Stimulated activated CD4-positive, alpha-beta T cell treated with anti-CD3 and anti-CD28 coated beads, Interleukin-1b, Interleukin-23, amount 100 ng/mL, for 24 hours (primary cell): ENCODE measurements at places on chromosomes 3 and 15.

DNA sequence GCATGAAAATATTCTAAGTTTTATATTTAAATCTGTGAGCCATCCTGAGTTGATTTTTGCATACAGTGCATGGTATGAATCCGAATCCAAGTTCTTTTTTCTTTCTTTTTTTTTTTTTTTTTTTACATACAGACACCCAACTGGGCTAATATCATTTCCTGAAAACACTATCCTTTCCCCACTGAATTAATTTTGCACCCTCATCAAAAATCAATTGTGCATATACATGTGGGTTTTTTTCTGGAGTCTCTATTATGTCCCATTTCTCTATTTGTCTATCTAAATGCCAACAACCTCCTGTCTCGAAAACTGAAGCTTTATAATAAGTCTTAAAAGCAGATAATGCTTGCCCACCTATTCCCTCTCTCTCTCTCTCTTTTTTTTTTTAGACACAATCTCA lies 5.9 kb upstream of the ABI3BP start:
- no peak for DNase-seq

GRCh38 chr3:115052906-115053305 lies 94.2 kb downstream of the ZBTB20 start:
- DNase-seq, result no peak

DNA sequence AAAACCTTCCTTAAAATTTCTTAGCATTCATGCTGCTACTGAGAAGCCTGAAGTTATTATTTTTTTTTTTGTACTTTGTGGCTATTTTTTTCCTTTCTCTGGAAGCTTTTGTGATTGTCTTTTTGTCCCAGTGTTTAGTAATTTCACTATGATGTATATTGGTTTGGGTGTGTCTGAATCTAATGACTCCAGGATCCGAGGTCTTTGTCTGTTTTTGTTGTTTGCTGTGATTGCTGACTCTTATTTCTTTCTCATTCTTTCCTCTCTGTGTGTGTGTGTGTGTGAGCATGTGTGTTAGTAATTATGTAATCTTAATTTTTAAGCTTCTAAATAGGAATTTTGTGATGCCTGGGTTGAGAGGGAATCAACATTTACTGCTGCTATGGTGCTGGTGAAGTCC lies 152.0 kb downstream of the RAP2B start:
- DNase-seq, result no peak

- no peak for DNase-seq
Measured at GRCh38 chr3:151592287-151592686, 131.4 kb upstream of the IGSF10 start.

DNA sequence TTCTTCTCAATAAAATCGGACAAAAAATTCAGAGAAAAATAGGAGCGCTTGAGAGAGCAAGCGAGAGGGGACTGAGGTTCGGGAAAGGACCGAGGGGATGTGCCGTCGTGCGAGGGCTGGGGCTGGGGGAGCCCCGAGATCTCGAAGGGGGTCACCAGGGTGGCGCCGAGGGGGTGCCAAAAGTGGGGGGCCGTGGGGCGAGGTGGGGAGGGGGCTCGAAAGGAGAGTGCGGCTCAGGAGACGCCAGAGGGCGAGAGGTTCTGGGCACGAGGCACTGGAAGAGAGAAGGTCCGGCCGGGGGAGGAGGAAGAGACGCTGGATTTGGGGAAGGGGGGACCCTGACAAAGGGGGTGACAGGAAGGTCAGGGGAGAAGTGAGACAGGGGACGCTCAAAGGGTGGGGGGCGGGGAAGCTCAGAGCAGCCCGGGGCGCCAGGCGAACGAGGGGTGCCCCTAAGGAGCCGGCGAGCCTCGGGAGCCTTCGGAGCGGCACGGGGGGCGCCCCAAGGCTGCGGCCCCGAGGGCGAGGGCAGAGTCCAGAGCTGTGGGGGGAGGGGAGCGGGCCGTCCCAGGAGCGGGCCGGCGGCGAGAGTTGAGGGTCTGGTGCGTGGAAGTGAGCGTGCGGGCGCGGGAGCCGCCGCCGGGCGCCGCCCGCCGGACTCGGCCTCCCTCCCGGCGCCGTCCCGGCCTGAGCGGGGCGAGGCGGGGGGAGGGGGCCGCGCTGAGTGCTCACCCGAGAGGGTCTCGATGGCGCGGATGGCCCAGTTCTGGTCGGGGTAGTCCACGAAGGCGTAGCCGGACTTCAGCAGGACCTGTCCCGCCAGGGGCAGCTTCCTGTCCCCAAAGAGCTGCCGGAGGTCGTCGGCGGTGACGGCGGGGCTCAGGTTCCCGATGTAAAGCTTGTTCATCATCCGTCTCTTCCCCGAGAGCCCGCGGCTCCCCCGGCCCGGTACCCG lies 514 bp downstream of the IGF2BP2 start:
- no peak for DNase-seq

GRCh38 chr3:126064627-126065258 lies 19.2 kb downstream of the SLC41A3 start:
- no peak for DNase-seq

GRCh38 chr3:58683466-58683865 lies 16.9 kb upstream of the FAM3D start:
- no peak for DNase-seq

DNA sequence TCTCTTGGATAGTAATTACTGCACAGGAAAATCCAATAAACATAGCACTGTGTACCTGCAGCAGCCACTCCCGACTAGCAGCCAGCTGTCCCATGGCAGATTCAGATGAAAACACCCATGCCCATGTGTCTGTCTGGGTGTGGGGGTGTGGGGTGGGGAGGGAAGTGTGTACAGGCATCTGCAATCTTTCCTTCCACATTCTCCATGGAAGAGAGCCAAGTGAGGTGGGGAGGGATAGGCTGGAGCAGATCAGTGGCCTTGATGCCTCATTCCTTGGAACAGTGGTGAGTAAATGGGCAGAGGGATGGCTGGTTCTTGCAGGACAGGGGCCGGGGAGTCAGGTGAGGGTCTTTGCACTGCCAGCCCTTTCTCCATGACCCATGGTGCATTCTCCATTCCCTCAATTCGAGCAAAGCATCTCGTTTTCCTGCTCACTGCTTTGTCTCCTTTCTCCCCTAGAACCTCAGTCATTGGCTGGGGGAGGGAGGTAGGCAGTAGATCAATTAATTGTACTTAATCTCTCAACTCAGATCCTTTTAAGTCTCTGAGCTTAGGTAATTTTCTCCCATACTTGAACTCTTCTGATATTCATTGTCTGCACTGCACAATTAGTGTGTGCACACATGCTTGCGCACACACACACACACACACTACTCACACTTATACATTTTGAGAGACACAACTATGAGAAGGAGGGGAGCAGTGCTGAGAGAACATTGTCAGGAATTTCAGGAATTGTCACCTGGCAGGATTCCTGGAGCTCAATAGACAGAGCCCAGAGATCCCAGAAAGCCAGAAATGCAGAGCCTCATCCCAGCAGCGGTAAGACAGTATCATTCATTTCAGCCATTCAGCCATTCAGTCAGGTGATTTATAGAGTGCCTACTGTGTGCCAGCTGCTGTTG lies 31.9 kb downstream of the PDIA5 start:
- no peak for DNase-seq

DNA sequence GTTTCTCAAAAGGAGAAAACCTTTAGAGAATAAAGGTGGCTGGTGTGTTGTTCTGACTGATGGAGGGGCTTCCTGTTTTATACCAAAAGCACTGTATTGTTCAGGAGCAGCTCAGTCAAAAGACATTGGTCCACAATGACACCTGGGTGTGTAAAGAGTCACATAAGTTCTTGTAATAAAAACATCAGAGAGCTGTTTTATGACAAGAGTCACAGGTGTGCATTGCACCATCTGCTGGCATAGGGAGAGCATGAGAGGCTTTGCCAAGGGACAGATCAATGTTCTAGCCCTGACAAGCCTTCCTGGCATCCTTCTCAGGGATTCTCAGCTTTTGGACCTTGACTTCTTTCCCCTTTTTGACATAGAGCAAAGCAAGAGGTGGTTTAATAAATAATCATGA lies 20.4 kb downstream of the ARPP21 start:
- no peak for DNase-seq

GRCh38 chr15:73518876-73519733 lies 76.1 kb downstream of the REC114 start:
- DNase-seq, result no peak

DNA sequence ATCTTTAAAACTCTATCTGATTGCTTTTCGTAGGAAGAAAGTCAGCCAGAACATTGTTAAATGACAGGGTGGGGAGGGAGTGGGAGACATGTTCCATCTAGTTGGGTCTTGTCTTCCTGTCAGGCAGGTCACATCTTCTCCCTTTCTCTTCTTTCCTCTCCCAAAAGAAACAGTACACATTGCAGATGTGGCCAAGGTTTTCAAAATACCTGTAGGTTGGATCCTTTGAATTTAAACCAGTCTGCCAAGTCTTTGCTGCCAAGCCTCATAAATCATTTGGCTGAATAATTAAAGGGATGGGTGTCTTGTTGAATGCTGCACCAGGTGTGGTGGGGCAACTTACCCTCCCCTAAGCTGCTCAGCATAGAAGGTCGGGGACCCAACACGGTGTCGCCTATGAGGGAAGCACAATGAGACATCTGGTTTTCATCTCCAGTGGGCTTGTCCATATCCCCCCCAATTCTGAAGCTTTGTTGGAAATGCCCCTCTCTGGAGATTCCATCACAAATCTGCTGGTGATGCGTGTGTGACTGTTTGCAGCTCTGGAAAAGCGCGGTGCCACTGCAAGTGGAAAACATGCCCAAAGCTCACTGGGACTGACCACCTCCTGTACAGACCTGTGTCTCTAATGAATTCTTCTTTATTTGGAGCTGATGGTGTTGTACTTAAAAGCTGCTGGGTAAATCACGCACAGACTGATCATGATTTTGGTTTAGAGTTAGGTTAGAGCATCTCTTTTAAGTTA lies 112.6 kb downstream of the FILIP1L start:
- DNase-seq, result no peak

- DNase-seq, result no peak
Measured at GRCh38 chr15:67520321-67521028, 456 bp upstream of the C15orf61 start.

- DNase-seq, result no peak
Measured at GRCh38 chr3:136414476-136414875, 164.3 kb downstream of the PCCB start.

- no peak for DNase-seq
Measured at GRCh38 chr15:68785541-68785940, 35.2 kb downstream of the ANP32A start.

DNA sequence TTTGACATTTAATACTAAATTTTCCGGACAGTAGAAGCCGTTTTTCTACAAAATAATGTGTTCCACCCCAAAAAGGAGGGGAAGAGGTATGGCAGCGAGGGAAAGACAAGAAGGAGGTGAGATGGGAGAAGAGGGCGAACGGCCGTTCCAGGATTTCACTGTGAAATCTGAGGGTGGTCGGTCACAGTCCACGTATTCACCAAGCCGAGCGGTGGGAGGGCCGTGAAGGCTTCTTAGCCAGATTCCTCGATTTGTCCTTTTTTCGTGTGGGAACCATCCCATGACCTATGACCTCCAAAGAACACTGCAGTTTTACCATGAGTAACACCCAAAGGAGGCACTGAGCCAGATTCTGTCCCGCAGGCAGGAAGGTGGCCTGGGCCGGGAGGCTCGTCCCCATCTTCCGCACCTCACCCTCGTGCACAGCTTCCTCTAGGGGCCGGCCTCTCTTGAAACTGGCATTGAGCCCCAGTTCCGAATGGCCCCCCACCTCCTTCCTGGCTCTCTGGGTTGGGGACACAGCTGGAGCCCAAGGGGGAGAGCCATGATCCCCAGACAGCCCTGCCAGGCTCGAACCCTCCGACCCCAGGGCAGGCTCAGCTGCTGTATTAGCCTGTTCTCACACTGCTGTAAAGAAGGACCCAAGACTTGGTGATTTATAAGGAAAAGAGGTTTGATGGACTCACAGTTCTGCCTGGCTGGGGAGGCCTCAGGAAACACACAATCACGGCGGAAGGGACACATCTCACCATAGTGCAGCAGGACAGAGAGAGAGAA lies 23.7 kb downstream of the XXYLT1 start:
- DNase-seq, result no peak

DNA sequence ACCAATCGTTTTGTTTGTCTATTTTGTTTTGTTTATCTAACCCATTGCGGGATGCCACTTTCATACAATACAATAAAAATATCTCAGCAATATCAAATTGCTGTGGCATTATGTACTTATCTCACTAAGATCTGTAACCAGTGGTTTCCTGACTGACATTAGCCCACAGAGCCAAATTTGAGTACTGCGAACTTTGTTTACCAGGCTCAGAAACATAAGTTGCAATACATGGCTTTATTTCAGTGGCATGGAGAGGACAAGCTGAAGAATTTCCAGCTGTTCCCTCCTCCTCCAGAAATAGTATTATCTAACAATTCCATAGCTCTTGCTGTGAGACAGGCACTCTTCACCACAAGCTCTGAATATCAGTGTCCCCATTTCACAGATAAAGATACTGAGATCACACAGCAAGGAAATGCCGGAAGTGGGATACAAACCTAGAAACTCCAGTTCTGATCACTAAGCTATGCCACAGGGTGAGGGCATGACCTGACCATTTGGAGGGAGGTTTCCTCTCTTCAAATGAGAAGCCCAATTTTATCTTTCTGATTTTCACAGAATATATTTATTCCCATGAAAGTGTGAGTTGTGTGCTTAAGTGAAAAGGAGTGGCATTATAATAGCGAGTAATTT lies 469.9 kb upstream of the CBLB start:
- DNase-seq, result no peak

DNA sequence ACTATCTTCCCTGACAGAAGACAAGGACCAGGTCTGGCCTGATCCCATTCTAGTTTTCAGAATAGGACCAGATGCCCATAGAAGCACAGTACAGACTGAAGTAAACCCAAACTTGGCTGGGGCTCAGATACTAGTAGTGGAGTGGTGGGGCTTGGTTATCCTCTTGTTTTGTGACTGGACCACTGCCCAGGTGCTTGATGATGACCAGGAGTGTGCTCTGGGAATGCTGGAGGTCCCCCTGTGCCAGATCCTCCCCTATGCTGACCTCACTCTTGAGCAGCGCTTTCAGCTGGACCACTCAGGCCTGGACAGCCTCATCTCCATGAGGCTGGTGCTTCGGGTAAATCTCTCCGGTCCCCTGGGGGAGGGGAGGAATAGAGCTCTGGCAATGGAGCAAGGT lies 36.3 kb downstream of the ESYT3 start:
- DNase-seq, result no peak

GRCh38 chr3:101243285-101244211 lies 76.8 kb downstream of the IMPG2 start:
- DNase-seq, result no peak

DNA sequence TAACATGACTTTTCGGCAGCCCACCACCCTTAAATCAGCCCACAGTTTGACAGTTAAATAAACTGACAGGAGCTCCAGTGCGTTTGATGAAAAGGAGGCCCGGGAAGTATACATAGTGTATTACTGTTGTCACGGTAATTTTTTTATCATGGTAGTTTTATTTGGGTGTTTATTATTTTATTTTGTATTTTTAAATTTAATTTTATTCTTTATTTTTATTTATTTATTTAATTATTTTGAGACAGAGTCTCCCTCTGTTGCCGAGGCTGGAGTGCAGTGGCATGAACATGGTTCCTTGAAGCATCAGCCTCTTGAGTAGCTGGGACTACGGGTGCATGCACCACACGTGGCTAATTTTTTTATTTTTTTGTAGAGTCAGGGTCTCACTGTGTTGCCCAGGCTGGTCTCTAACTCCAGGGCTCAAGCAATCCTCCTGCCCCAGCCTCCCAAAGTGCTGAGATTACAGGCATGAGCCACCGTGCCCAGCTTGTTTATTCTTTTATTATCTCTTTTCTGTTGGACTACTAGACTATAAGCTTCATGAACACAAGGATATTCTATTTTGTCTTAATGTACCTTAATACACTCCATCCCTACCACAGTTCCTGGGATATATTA lies 65.3 kb downstream of the LRCH3 start:
- DNase-seq, result no peak
